ENCODE measurements at places on chromosomes 3 and 15.
A peak's percentile ranks its signal among the peaks of the same experiment; 100 is the strongest.

GRCh38 chr3:186760141-186760833, 23.1 kb upstream of the EIF4A2 start:
- no peak for DNase-seq

DNA sequence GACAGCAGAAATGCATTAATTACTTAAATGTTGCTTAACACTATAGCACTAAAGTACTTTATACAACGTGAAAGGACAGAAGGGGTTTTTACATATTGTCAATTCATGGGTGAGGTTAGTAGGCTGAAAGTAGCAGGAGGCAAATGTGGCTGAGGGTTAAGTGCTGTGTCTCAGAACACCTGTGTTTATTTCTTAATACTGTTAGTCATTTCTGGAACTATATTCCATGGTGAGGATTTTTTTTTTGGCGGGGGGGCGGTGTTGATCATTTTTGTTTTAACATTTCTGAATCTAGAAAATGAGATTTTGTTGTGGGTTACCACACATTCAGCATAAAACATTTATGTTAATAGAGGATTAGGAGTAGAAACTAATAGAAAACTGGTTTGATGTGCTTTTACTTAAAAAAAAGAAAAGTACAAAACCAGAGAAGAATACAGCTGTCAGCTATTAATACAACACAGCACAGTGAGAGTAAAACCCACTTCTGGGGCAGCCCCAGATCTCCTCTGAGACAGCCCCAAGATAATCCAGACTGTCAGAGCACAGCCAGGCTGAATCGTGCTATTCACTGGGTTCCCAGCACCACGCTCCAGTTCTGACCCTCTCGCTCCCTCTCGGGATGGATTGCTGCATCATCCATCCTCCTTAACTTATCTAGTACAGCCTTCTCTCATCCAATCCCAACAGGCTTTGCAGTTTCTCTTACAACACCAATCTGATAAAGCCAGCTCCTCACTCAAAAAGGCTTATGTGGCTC, 307.7 kb downstream of the TUSC7 start:
- no peak for DNase-seq

DNA sequence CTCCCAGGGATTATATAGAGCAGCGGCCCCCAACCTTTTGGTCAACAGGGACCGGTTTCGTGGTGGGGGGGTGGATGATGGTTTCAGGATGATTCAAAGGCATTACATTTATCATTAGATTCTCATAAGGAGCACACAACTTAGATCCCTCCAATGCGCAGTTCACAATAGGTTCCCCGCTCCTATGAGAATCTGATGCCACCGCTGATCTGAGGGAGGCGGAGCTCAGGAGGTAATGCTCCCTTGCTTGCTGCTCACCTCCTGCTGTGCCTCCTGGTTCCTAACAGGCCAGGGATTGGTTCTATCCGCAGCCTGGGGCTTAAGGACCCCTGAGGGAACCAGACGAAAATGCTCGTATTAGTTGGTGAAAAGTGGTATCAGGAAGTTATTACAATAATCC, 1.3 kb upstream of the HACD2 start:
- peak; percentile 32 for DNase-seq

- peak; percentile 19 for DNase-seq
Observed at GRCh38 chr3:113270068-113270467, 58.7 kb downstream of the BOC start.

GRCh38 chr3:151798466-151798865, 15.4 kb upstream of the AADAC start:
- no peak for DNase-seq

GRCh38 chr3:20324664-20325478, 138.9 kb upstream of the SGO1 start:
- DNase-seq: peak; percentile 43

DNA sequence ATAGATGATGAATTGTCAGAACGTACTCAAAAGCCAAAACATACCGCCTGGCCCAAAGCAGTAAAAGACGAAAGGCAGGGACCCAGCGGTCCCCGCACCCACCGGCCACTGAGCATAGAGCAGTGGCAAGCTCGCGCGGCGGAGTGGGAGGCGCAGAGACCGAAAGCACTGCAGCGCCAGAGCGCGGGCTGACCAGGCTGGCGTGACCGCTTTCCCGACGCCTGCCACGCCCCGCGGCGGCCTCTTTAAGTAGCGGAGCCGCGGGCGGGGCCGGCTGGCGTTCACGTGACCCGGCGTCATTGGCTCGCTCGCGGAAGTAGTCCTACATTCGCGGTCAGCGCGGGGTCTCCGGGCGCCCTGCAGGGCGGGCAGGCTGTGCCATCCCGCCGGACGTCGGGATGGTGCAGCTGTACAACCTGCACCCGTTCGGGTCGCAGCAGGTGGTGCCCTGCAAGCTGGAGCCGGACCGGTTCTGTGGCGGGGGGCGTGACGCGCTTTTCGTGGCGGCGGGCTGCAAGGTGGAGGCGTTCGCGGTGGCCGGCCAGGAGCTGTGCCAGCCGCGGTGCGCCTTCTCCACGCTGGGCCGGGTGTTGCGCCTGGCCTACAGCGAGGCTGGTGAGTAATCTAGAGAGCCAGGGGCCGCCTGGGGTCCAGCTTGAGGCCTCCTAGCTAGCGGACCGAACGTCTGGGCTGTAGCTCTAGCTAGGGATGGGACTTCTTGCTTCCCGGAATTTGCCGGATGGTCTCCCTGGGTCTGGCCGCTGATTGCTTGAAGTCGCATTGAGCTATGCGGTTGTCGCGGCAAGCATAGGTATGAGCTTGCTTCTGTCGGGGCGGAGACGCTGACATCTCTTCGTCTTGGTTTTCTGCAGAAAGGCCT, at the start of gene HPS3:
TSS of gene HPS3 (plus strand) at position 313 of the 880 bp plus-strand sequence. CDS start at position 399, 86 bp downstream.
- peak; percentile 97 for DNase-seq

GRCh38 chr3:150348500-150348899, 59.6 kb upstream of the TSC22D2 start:
- peak; percentile 85 for DNase-seq

DNA sequence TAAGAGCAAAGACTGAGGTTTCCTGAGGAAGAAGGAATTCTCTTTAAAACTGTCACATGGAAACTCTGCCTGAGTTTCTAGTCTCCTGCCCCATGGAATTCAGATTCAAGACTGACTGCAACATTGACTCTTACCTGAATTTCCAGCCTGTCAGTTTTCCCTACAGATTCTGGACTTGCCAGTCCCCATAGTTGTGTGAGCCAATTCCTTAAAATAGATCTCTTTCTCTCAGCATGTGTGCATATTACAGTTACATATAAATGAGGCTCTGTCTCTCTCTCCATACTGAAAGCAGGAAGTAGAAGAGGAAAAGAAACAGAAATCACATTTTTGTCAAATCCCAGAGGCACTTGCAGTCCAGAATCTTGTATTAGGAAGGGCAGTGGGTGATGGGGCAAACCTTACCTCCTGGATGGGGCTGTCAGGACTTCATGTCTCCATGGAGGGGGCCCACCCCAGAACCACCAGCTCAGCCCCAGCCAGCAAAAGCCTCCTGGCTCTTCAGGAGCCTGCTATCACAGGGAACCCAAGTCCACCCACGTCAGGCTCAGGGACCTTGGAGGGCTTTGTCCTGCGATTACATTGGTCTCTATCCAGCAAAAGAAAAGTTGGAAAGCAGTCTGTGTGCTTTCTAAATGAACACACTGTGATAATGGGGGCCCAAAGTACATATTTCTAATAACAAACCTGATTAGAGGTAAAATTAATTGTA, 18.8 kb upstream of the GOLGA8J start:
- no peak for DNase-seq

GRCh38 chr3:11810276-11810675, 36.4 kb downstream of the TAMM41 start:
- no peak for DNase-seq

DNA sequence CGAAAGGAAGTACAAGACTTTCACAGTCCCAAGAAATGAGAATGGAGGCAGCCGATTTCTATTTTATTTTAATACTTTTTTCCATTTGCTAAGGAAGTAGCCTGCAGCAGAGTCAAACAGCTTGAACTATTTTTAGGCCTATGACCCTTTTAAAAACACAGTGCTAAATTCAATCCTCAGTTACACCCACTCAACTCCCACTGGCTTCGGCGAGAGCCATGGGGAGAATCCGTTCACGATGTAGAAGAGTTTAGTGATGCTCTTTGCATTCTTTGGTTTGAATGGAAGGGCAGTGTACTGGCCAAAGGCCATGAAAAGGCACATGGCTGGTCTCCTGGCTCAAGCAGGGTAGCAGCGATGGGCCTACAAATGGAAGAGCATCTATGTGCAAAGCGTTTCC, 343.5 kb downstream of the FOXP1 start:
- no peak for DNase-seq

- DNase-seq: no peak
Observed at GRCh38 chr15:60799885-60800284, 320.9 kb upstream of the ICE2 start.
